ENCODE measurements at places on chromosomes 1 and 21.

DNA sequence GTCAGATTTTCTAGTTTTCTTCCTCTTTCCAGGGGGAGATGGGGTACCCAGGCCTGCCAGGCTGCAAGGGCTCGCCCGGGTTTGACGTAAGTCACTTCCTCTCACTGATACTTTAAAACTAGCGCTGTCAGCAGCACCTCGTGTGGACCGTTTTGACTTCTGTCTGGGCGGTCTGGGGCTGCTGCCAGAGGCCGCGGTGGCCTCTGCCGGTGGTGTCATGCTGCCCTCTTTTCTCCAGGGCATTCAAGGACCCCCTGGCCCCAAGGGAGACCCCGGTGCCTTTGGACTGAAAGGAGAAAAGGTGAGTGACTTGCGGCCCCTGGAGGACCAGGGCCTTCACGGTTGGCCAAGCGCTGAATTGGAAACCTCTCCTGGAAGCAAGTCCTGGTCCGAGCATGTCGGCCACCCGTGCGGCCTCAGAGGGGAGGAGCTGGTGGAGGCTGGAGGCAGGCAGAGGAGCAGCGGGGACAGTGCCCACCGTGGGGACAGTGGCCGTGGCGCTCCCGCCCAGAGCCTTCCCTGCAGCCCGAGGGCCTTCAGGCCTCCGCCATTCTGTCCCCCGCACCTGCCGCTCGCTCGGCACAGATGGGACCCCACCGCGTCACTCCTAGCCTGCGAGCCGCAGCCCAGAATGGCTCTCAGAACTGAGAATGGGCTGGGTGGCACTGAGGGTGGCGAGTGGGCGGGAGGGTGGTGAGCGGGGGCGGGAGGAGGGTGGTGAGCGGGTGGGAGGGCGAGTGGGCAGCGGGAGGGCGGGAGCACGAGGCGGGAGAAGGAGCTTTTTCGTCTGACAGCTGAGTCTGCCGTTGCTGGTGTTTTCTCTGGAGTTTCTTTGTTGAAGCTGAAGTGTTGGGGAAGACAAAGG, 9.4 kb downstream of the COL6A1 start:
- no peak for DNase-seq

- DNase-seq = no peak
Measured at GRCh38 chr1:239711768-239712167, 325.4 kb downstream of the CHRM3 start.

- DNase-seq = no peak
Measured at GRCh38 chr1:61606448-61607312, 118.3 kb downstream of the TM2D1 start.

DNA sequence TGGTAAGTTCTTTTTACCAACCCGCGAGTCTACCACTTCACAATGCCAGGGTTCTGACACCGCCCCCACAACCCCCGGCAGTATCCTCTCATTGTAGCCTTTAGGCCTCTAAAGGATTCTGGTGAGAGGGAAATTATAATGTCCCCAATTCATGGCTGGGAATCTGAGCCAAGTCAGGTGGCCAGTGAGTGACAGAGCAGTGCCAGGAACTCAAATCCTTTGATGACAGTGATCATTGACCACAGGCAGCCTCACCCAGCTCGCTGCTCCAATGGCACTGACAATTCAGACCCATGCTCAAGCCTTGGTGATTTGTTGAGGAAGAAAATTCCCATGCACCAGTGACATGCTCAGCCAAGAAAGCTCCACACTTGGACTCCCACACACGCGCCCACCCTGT, 63.4 kb upstream of the CSF1 start:
- no peak for DNase-seq

- DNase-seq = no peak
Measured at GRCh38 chr1:4847711-4848110, 193.3 kb downstream of the AJAP1 start.

GRCh38 chr1:3536420-3537195, 74.7 kb downstream of the MEGF6 start:
- DNase-seq = no peak

DNA sequence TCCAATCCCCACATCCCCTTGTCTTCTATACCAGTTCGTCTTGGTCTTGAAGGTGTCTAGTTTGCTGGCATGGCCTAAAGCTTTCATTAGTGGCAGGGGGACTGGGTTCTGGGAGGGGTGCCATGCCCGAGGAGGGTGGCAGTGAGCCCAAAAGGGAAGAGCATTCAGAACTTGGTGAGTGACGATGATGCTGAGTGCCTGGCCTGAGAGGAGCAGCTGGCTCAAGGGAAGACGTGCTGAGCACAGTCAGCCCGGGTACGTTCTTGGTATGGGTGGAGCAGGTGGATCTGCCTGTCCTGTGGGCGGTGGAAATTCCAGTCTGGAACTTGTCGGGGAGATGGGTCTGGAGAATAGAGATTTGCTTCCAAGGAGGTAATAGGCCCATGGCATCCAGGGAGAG, 4.6 kb downstream of the FDPS start:
- DNase-seq = no peak

GRCh38 chr1:163263818-163264655, 57.7 kb upstream of the NUF2 start:
- DNase-seq = no peak

DNA sequence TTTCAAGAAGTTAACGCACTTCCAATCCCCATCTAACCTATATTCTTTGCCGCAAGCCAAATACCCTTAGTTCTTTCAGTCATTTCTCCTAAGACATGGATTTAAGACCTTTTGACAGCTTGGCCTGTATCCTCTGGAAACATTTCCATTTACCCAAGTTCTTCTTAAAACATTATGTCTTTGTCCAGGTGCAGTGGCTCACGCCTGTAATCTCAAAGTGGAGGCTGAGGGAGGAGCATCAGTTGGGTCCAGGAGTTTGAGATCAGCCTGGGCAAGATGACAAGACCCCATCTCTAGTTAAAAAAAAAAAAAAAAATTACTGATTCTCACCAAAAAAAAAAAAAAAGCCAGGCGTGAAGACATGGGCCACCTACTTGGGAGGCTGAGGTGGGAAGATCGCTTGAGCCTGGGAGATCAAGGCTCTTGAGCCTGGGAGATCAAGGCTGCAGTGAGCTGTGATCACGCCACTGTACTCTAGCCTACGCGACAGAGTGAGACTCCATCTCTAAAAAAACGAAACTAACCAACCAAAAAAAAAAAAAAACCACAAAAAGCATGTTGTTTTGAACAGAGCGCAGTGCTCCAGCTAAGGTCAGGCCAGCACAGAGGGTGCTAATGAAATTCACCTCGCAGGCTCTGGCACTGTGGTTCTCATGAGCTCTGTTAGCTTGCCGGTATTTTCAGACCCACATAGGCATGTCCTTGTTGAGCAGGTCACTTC, 36.0 kb downstream of the NUAK2 start:
- DNase-seq = no peak

Data from T1000 (cell line).